ENCODE measurements at places on chromosomes 3 and 15.

GRCh38 chr15:41783296-41783695 is 9.0 kb downstream of the MAPKBP1 start:
- no peak for DNase-seq

GRCh38 chr15:93719921-93720351 is 511.4 kb upstream of the MCTP2 start:
- DNase-seq = no peak

DNA sequence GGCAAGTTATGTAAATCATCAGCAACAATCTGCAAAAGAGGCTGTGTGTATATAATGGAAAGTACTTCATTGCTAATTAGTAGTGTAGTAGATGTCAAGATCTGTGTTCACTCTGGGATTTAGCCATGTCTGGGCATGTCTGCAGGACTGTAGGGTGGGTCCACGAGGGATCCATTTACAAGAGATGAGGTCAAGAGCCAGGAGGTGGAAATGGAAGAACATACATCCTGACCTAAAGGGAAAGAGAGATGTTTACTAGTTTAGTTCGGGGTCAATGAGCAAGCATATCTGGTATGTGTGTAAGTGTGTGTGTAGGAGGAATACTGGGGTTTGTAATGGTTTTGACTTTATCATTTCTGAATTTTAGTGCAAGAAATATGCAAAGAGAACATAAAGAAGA is 171.5 kb upstream of the NANOGP8 start:
- DNase-seq = no peak

- DNase-seq = no peak
These were observed 179.3 kb downstream of the POTEB3 start for GRCh38 chr15:21260966-21261395.

GRCh38 chr3:10437272-10437994 is 68.0 kb downstream of the ATP2B2 start:
- DNase-seq = peak; percentile 81

- DNase-seq = no peak
These were observed 525.5 kb upstream of the RGMA start for GRCh38 chr15:93614386-93615104.

GRCh38 chr3:128033102-128033501 is 19.1 kb upstream of the SEC61A1 start:
- DNase-seq = no peak

DNA sequence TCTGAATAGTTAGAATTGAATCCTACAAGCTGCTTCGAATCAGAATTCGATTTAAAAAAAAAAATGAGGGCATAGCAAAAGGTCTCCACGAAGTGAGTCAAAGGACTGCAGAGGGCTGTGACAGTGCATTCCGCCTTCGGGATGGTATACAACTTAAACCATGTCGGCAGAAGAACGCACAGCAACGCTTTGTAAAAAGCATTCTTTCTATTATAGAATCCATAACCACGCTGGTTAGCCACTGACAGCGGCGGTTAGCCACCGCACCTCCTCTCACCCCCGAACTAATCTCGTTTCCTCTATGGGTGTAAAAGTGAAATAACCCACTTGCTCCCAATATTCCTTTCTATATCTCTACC is 664 bp upstream of the PIK3CA start:
- no peak for DNase-seq

GRCh38 chr3:85781806-85782205 is 823.0 kb downstream of the CADM2 start:
- no peak for DNase-seq

DNA sequence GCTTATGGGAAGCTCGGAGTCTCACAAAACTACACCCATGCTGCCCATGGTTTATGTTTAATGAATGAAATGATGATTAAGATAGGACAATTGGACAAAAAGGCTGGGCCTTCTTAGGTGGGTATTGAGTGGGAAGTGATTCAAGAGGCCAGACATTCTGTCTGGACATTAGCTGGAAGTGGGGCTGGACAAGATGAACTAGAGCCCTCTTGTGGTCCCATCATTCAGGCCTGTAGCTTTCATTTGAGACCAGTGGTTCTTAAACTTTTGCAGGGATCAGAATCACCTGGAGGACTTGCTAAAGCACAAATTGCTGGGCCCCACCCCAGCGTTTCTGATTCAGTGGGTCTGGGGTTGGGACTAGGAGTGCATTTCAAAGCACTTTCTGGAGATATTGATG is 290.4 kb upstream of the CTDSPL start:
- no peak for DNase-seq

GRCh38 chr3:29746163-29746760 is 465.4 kb downstream of the RBMS3 start:
- no peak for DNase-seq

DNA sequence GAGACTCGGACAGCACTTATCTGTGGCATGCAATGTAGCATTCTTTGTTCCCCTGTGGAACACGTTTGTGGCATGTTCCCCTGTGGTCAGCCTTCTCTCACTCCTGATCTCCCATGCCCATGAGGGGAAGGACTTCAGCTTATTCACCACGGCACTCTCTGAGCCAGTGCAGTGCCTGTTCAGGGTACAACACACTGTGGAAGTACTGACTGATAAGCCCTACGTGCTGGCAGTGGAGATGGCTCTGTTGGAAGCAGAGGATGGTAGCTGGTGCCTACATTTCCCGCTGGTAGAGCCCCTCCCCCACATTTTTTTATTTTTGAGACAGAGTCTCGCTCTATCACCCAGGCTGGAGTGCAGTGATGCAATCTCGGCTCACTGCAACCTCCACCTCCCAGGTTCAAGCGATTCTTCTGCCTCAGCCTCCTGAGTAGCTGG is 43.5 kb upstream of the ETV5 start:
- DNase-seq = no peak

- DNase-seq = no peak
These were observed 215.5 kb upstream of the KCNMB2 start for GRCh38 chr3:178320456-178321351.

GRCh38 chr15:85525755-85526154 is 145.4 kb downstream of the AKAP13 start:
- no peak for DNase-seq

GRCh38 chr3:134881305-134881704 is 86.2 kb downstream of the EPHB1 start:
- DNase-seq = no peak

- DNase-seq = no peak
These were observed at the start of gene CHRNB4 for GRCh38 chr15:78641102-78641748. Gene CHRNB4 (minus strand): TSS chr15:78641210. CDS start chr15:78641133, 77 bp downstream.

DNA sequence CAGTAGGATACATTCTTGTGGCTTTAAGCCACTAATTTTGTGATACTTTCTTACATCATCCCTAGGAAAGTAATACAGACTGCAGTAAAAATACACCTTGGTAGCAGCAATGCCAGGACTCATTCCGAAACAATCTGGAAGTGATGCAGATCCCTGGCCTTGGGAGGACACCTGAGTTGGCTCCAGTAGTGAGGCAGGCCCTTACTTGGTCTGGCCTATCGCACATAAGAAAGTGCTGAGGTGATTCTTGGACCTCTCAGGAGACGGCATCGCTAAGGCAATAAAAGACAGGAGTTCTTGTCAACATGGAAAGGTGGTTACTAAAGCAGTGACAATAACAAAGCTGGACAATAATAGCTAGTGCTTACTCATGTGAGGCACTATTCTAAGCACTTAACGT is 126.5 kb downstream of the SUCNR1 start:
- no peak for DNase-seq

- no peak for DNase-seq
These were observed 73.1 kb upstream of the UMPS start for GRCh38 chr3:124657138-124657537.

- DNase-seq = no peak
These were observed 5.3 kb downstream of the SCN5A start for GRCh38 chr3:38644016-38644661.

GRCh38 chr3:145536461-145536860 is 624.5 kb downstream of the PLOD2 start:
- no peak for DNase-seq

GRCh38 chr3:46715507-46716175 is 2.0 kb downstream of the PRSS50 start:
- DNase-seq = no peak

- no peak for DNase-seq
These were observed 1031.7 kb downstream of the MCTP2 start for GRCh38 chr15:95262866-95263564.

DNA sequence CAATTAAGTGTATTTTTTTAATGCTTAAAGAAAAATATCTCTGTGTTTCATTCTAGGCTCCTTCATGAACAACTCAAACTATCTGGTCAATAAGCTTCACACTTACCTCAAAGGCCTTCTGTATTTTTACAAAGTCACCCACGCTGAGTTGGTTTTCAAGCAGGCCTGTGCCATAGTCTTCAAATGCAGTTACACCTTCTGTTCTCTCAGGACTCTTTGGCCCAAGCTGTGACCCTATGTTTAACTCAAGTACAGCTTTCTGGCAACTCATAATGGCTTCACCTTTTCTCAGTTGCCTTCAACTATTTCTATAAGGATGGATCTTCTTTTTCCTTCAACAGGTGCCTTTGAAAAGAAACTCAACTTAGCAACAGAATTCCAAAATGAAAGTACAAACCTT is 587 bp downstream of the WDR49 start:
- no peak for DNase-seq

DNA sequence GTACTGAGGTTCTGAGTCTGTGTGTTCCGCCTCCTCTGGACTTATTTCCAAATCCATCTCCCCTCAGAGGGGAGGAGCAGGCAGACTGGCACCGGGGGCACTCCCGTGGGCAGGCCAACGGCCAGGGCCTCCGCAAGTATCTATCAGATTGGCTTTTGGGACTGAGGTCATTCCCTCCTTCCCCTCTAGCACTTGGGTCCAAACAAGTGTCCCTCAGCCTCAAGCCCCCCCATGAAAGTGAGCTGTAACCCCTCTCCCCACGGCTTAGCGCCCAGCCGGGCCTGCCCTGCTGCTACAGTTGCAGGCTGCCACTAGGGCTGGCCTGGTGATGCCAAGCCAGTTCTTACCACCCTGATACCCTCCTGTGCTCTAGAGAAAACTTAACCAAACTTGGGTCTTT is 17.4 kb downstream of the ITGA11 start:
- DNase-seq = no peak

- DNase-seq = no peak
These were observed 75.1 kb downstream of the FAM174B start for GRCh38 chr15:92580521-92580920.

- DNase-seq = no peak
These were observed 50.1 kb downstream of the B3GALNT1 start for GRCh38 chr3:161054860-161055604.

GRCh38 chr3:125202197-125202596 is 10.4 kb downstream of the SLC12A8 start:
- no peak for DNase-seq

GRCh38 chr15:69403594-69403993 is 10.6 kb upstream of the KIF23 start:
- DNase-seq = no peak

- no peak for DNase-seq
These were observed 119.7 kb downstream of the MCTP2 start for GRCh38 chr15:94351031-94351535.

DNA sequence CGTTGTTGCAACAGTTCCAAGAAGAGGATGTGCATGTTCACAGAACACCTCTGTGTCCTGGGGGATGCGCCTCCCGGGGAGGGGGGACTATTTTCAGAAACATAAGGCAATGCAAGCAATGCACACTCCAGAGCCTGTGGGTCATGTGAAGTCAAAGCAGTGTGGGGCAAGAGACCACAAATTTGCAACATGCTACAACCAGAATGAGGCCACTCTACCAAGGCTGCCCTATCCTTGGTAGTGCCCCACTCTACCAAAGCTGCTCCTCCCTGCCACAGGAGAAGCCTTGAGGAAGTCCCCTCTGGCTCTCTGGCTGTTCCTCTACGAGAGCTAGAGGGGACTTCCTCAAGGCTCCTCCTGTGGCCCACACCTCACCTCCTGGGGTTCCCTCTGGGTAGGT is 8.4 kb upstream of the NR2C2 start:
- no peak for DNase-seq

DNA sequence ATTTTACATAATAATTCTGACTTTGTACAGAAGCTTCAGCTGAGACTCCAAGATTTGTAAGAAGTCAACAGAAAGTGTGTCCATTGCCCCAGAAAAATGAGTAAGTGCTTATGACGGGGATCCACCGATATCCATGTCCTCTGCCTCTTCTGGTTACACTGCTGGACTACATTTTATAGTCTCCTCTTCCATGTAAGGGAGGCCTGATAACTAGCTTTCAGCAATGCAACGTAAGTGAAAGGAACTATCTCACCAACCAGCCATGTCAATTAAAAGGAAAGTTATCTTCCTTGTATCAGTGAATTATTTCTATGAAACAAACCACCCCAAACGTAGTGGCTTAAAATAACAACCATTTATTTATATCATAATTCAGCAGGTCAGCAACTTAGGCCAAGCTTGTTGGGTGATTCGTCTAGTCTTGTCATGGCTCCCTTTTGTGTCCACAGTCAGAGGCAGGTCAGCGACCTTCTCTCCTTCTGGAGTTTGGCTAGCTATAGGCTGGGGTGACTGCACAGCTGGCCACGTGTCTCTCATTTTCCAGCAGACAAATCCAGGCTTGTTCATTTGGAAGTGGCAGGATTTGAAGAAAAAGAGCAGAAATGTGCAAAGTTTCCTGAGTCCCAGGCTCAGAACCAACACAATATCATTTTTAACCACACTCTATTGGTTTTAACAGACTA is 44.9 kb downstream of the TRIM69 start:
- no peak for DNase-seq

- no peak for DNase-seq
These were observed 6.5 kb upstream of the TGM5 start for GRCh38 chr15:43273243-43273642.

DNA sequence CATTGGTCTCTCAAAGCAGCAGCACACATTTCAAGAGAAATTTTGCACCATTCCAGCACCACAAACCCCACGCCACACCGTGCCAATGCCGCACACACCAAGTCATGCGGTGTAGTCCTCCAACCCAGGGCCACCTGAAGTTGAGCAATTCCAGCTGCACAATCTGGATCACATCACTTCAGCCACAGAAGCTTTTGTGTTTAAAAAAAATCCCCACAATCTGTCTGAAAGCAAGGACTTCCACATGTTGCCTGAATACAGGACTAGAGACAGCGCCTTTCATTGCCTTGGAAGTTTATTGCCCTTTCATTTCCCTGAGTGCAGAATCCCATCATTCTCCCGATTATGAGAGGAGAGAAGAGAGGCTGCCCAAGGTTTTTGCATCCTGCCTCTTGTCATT is 175.6 kb upstream of the BCL6 start:
- no peak for DNase-seq

GRCh38 chr3:53821631-53822121 is 24.5 kb downstream of the CHDH start:
- no peak for DNase-seq

All from activated T-cell treated with anti-CD3 and anti-CD28 coated beads for 4 hours (primary cell).